Lung microvascular endothelial cell (primary cell): ENCODE measurements at places on chromosomes 11 and 22.
A peak's percentile ranks its signal among the peaks of the same experiment; 100 is the strongest.

DNA sequence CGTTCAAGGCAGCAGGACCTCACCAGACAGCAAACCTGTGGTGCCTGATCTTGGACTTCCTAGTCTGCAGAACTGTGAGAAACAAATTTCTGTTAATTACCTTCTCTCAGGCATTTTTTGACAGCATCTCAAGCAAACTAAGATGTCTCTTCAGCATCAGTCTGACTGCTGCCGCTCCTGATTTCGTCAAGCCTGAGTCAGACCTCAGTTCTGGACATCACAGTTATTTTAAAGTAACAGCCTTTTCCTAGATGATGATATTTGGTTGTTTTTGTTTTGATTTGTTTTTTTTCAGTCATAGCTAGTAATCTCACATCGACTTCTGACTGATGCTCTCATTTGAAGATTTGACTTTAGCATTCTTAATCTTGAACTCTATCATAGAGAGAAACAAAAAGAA is 71.9 kb downstream of the BLID start:
- peak; percentile 35 for DNase-seq

DNA sequence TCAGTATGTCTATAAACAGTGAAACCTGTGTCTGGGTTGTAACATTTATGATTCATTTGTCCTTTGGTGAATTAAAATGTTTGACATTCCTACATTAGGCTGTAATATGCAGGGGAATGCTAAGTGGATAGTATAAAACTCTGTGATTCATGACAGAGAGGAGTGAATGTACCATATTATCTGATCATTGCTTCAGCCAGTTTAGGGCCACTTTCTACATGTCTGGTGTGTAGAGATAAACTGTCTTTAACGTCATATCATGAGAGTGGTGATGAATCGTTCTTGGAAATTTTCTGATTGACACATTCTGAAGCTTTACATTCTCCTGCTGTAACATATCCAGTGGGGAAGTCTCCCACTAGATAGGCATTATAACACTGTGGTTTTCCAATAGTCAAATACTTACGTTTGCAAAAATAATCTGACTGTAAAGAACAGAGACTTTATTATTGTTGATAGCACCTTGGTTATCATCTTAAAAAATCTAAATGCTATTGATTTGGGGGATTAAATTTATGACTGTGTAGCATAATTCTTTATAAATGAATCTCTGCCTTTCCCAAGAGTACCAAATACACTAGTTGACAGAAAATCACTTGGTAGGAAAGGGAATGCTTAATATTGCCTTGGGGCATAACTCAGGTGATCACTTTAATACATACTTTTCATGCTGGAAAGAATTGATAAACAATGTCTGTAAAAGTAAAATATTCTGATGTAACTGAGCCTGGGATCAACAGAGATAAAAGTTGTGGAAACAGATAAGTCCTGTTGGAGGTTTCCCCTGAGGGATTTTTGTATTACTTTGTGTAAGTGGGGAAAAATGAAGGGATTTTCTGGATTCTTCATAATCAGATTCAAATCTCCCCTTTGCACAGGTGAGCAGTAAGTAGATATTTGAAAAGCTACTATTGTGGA is 427.9 kb downstream of the JRKL start:
- no peak for DNase-seq

- no peak for DNase-seq
Observed at GRCh38 chr11:8567602-8568198, 26.3 kb downstream of the STK33 start.

DNA sequence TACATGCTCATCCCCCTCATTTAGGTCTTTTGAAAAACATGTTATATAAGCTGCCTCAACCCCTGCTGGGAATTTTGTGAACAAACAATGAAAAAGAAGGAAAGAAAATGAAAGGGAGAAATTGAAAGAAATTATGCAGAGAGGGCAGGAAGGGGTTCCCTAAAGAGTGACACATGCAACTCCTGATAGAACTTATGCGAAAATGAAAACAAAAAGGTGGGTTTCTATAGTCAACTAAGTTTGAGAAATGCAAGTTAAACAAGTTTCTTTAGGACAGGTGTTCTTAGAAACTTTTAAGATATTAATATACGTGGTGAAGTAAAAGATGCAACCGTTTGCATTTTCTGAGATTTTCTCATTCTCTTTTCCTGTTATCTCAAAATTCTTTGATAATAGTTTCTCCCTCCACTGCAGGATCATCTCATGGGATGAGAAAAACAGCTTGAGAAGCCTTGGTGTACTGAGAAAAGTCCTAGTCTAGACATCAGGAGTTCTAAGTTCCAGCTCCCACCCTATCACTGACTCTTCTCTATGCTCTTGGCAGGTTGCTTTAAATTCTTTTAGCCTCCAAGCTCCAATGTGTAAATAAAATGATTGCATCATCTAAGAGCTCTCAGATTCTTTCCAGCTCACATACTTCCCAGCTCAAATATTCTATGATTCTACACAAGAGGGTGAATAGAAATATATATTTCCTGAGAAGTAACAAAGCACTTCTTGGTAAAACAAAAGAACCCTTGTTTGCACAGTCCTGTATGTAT is 109.2 kb downstream of the FAM76B start:
- DNase-seq: no peak

GRCh38 chr11:13861411-13861810 is 101.1 kb upstream of the SPON1 start:
- no peak for DNase-seq

DNA sequence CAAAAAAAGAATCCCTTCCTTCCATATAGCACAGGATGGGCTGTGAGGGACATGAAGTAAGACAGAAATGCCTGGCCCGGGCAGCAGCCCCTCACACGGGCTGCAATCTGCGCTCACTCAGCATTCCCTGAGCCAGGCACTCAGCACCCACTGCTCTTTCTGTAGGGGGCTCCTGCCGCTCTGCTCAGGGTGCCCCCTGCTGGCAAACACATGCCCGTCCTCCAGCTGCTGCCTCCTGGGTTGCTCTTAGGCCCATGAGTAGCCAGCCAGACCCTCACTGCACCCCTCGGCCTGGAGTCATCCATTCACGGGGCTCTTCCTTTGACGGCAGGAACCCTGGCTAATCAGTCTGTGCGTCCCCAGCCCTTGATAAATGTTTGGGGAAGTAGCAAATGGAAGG is 6.9 kb downstream of the MCAT start:
- DNase-seq: peak; percentile 45

DNA sequence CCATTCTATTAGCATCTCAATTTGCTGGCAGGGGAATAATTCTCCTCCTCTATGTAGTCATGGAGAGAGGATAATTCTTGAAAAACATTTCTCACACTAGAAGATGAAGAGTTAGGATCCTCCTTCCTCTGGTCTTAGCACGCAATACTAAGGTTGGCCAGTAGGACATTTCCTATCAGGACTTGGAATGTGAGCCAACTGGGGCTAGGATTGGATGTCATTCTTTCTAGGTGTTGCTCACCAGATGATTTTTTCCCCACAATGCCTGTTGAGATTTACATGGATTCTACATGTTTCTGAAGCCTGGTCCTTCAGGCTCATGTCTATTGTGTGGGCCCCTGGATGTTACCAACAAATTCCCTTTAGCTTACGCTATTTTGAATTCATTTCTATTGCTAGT is 28.0 kb downstream of the SLN start:
- no peak for DNase-seq

DNA sequence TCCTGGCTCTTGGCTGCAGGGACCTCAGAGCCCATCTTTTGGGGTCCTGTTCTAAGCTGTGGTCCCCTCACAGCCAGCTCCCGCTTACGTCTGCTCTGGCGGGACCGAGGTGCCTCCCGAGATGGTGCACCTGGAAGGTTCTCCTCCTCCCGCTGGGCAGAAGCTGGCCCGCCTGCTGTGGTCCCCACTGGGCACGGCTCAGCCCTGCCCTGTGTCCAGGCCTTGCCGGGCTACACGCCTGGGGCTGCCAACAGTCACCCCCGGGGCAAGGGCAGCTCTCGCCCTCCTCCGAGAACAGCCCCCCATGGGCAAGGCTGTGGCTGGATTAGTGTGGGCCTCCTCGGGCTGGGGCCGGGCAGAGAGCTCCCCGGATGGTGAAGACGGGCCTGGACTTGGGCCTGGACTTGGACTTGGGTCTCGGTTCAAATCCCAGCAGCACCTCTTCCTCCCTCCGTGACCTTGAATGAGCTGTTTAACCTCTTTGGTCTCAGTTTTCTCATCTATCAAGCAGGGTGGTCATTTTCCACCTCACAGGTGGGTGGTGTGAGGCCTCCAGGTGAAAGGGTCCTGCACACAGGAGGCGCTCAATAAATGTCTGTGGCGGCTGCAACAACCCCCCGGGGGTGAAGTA is 998 bp downstream of the BAIAP2L2 start:
- no peak for DNase-seq

GRCh38 chr11:74035264-74035663 is 26.4 kb upstream of the UCP3 start:
- DNase-seq: no peak

DNA sequence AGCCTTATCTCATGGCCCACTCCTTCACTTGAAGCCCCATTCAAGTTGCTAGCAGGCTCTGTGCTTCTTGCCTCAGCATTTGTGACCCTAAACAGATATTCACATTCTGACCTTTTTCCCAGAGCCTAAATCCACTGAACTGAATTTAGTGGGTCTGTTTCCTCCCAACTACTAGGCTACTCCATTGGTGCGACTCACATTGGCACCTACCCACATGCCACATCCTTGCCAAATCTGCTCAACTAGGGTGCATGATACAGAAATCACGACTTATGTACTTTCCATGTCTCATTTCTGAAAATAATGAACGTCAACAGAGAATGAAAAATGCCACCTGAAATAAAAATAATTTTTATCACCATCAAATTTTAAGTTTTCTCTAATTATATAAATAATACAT is 8.4 kb upstream of the MMP12 start:
- no peak for DNase-seq

DNA sequence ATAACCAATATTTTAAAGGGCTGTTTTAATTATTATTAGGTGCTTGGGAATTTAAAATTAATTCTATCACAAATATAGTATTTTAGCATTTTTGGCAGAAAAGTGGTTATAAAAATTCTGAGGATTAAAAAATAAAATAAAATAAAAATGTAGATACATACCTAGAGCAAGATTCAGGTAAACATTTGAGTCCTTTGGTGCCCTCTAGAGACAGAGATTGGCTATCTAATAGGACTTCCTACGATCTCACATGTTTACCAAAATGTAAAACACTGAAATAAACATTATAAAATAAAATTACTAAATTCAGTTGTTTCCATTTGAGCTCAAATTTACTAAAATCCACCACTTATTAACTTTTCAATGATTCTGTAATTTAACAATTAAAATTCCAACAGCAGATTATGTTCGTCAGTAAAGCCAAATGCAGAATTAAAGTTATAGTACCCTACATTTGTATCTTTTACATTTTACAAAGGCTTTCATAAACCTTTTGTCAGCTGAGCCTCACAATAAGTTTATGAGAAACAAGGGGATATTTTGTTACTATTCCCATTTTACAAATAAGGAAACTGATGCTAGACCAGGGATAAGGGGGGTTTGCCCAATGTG is 27.7 kb downstream of the SLC36A4 start:
- peak; percentile 48 for DNase-seq

GRCh38 chr11:36123336-36124101 is 165.7 kb downstream of the COMMD9 start:
- peak; percentile 21 for DNase-seq

- no peak for DNase-seq
Observed at GRCh38 chr11:126277322-126277721, 5.6 kb upstream of the TIRAP start.

- no peak for DNase-seq
Observed at GRCh38 chr11:87036756-87037449, 831 bp upstream of the TMEM135 start.

DNA sequence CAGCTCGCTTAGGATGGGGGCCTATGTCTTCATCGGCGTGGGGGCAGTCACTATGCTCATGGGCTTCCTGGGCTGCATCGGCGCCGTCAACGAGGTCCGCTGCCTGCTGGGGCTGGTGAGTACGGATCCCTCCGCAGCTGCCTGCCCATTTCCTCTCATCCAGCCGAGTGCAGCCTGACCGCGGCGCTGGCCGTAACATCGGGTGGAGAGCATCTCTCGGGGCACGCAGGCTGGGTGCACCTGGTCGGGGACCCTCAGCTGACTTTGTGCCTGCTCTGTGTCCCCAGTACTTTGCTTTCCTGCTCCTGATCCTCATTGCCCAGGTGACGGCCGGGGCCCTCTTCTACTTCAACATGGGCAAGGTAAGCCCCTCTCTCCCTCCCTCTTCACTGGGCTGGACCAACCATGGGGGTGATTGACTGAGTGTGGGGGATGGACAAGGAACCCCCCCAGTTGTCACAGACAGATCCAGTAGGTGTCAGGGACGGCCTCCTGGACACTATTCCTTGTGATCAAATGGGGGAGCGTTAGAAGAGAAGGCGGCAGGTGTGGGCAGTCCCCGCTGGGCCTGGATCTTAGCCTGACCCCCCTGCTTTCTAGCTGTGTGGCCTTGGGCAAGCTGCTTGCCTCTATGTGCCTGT is 39.7 kb downstream of the CD82 start:
- DNase-seq: no peak

DNA sequence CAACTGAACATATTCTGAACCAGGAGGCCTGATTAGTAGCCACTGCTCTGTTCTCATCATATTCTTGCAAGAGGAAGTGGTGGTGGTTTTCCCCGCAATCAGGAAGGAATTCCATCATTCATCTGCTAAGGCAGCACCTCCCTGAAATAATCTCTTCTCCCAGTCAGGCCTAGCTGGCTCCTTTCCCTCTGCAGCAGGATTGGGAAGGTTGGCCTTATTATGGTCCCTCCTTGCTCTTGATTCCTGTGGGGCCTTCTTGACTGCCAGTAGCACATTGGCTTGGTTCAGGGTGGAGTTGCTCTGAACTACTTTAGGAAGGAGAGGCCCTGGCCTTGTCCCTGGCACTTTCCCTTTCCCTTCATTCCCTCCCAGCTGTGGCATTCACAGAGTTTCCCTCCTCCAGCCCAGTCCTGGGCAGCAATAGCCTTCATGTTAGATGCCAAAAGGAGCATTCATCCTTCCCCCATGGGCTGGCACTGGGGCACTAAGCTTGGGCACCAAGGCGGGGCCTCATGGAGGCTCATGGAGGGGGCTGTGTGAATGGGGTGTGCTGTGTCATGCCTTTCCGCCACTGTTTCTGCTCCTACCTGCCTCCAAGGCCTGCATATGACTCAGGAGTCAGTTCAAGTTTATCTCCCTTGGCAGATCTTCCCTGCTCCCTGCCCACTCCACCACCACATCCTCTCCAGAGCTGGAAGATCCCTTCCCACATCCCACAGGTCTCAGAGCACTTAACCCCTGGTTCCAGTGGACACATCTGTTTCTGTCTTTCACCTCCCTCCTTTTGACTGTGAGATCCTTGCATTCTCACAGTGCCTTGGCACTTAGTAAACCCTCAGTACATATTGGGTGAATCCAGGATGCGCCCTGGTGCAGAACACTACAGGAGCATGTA is 27.6 kb upstream of the CD44 start:
- peak; percentile 44 for DNase-seq

- no peak for DNase-seq
Observed at GRCh38 chr11:118640332-118641154, 33.1 kb downstream of the PHLDB1 start.
